Subcutaneous adipose tissue (tissue), 4 donors: ENCODE measurements at places on chromosomes 5 and 9. TPM values are rescaled to one million over a fixed set of nuclear protein-coding genes. Genes with fewer than 3 reads are reported as not detected.

SPINK7 gene
- not detected for total RNA-seq

TMEM161B gene
- total RNA-seq = 11.3 TPM

GRIA1 gene
- 2.0 TPM for total RNA-seq

MEGF10 gene
- total RNA-seq = 0.88 TPM

NDUFS4 gene
- total RNA-seq = 89.6 TPM
